ENCODE measurements at places on chromosomes 6 and 20.

DNA sequence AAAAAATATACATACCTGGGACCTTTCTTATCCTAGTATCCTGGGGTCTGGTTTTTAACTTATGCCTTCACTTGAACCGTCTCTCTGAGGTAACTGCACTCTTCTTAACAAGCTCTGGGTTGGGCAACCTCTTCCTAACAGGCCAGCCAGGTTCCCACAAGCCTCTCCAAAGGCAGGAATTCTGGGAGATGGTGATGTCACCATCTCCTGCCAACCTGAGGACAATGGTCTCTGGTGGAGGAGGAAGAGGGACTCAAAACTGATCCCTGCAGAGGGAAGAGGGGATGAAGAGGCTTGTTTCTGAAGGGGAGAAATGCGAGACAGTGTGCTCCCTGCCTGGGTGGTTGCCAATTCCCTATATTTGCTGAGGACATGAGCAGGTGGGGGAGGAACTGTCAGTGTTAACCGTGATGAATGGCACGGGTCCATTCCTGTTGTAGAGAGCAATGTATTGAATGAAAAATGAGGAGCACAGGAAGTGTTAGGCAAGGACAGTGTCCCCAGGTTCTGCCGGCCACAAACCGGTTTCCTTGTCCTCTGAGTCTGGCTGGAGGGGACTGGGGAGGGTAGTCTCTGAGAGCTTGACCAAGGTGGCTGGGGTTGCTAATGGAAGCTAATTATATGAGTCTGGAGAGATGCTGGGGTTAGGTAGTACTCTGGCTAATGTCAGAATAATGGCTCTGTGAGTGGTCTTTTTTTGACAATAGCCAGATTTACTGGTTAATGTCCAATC, 95.5 kb downstream of the KCNB1 start:
- DNase-seq, result no peak

DNA sequence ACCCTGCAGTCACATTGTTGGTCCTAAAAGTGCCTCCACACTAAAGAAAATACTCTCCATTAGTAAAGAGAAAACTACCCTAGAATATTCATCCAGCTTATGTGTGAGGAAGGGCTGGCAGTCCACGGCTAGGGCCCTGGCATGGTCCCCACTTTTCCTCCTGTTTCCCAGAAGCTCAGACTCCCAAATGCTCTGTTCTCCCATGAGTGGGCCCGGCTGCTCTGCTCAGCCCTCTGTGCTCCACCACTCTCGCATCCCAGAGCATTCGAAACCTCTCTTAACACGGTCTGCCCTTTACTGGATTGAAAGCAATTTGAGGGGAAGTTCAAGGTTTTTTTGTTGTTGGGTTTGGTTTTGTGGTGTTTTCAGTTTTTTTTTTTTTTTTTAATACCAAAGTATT, 61.8 kb downstream of the APCDD1L start:
- no peak for DNase-seq

GRCh38 chr6:13874191-13874549, 50.6 kb upstream of the RNF182 start:
- DNase-seq, result no peak

- DNase-seq, result no peak
Observed at GRCh38 chr6:91442342-91442741, 855.5 kb upstream of the MAP3K7 start.
